ENCODE measurements at places on chromosomes 4 and X.

- DNase-seq, result no peak
These were observed 686.1 kb downstream of the DMD start for GRCh38 chrX:32525234-32525633.

GRCh38 chr4:156547439-156547838 lies 424.2 kb downstream of the PDGFC start:
- DNase-seq, result no peak

GRCh38 chrX:136354201-136354600 lies 53.4 kb downstream of the ADGRG4 start:
- DNase-seq, result no peak

GRCh38 chrX:19886883-19887531 lies 393 bp downstream of the SH3KBP1 start:
- DNase-seq, result no peak

DNA sequence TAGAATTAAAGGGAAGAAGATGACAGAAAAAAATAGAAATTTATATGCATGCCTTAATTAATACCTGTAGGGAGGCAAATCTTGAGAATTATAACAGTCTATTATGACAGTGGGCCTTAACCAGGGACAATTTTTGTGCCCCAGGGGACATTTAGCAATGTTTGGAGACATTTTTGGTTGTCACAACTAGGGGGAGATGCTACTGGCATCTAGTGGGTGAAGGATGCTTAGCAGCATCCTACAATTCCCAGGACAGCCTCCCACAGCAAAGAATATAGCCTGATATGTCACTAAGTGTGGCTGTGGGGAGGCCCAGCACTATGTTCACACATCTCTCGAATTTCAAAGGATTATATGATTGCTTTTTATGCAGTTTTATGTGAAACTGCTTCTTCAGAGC lies 10.5 kb downstream of the GPR82 start:
- no peak for DNase-seq

DNA sequence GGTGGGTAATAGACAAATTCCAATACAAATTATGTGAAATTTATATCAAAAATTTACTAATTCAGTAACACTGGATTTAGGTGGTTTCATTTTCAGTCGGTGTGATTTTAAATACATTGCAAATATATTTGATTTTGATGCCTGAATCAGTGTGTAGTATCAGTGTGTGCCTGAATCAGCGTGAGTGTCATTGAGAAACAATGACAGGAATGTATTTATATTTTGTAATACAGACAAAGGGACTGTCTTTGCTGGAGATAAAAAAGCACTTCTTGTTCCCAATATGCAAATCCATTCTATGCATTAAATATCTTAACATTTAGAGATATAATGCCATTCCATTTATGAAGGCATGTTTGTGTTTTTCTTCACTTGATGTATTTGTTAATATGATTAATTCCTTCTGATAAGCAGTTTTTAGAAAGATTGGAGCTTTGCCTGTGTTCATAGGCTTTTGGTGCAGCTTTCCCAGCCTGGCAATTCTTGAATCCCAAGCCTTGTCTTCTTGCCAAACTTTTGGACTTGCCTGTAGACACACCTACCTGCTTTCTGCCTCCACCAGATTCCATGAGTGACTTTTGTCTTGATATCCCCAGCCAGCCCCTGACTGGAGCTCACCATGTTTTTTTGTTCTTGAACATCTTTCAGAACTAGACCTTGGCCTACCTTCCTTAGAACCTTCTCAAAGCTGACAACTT lies 243.8 kb downstream of the ADGRL3 start:
- DNase-seq, result no peak

DNA sequence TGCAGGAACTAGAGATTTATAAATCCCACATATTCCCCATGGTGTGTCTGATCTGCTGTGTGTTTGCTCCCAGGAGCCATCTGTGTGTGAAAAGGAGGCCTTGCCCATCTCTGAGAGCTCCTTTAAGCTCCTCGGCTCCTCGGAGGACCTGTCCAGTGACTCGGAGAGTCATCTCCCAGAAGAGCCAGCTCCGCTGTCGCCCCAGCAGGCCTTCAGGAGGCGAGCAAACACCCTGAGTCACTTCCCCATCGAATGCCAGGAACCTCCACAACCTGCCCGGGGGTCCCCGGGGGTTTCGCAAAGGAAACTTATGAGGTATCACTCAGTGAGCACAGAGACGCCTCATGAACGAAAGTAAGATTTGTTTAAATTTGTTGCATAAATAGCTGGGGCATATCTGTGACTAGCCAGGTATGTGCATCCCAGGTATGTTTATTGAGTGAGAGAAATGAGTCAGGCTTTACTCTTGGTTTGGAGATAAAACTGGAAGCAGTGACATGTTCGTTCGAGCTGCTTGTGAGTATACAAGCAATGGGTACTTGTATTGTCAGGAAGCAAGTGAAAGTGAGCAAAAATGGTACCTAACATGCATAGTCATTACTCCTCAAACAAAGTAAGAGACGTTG lies 89.5 kb downstream of the PTTG2 start:
- no peak for DNase-seq

GRCh38 chr4:54440394-54441136 lies 211.5 kb downstream of the PDGFRA start:
- no peak for DNase-seq

- DNase-seq, result no peak
These were observed 94.9 kb upstream of the TBC1D9 start for GRCh38 chr4:140851032-140851636.

GRCh38 chr4:180799798-180800197 lies 1443.4 kb upstream of the TENM3 start:
- DNase-seq, result no peak

- no peak for DNase-seq
These were observed 57.3 kb downstream of the GSTCD start for GRCh38 chr4:105765690-105766407.

- no peak for DNase-seq
These were observed 242.8 kb upstream of the JADE1 start for GRCh38 chr4:128566693-128567092.

DNA sequence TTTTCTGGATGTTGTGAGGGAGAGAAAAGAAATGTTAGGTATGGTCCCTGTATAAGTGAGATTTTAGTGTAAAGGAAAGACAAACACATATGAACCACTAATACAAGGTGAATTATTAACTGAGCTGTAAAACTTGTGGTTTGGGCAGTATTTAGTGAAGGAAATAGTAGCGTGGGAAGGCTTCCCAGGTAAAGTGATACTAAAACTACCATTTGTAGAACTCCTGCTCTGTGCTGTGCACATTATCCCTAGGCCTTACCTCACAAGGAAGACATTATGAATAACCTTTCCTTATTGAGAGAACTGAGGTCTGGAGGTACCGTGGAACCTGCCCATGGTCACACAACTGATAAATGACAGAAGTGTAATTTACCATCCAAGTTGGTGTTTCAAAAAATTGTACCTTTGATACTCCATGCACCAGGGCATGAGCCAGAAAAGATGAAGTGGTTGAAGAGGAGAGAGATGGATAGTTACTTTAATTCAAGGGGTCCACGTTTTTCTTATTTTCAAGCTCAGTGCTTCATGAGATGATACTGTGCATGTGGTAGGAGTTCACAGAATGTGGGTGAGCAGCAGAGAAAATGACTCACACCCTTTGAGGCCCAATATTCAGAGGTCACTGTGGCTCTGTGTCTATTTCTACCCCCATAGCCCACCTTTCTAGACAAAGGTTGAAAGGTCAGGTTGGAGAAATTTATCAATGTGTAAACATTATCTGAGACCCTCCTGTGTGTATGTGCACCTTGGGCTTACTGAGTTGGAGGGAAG lies 2.6 kb upstream of the VSIG4 start:
- no peak for DNase-seq

DNA sequence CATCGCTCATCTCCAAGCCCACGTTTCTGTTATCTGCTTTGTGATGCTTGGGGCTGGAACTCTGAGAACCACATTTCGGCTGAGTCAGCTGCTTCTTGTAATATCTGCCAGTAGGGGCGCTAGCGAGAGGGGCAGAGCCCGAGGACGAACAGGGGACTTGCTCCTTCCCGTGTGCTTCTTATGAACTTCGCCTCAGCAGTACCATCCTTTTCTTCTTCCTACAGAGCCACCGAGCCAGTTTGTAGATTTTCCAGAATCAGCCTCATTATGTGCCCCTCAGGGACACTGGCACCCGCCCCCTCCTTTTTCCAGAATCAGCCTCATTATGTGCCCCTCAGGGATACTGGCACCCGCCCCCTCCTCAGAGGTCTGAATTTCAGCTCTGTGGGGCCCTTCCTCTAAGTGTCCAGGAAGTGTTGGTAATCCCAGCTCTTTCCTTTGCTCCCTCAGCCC lies 441.7 kb upstream of the RASGEF1B start:
- DNase-seq, result no peak

- no peak for DNase-seq
These were observed 30.9 kb downstream of the CASP6 start for GRCh38 chr4:109672169-109672930.

- no peak for DNase-seq
These were observed 140.2 kb upstream of the KLF3 start for GRCh38 chr4:38523524-38524448.

- DNase-seq, result no peak
These were observed 4.8 kb downstream of the ACOX3 start for GRCh38 chr4:8435656-8436121.

- DNase-seq, result no peak
These were observed 82.6 kb downstream of the HADH start for GRCh38 chr4:108072300-108072699.

DNA sequence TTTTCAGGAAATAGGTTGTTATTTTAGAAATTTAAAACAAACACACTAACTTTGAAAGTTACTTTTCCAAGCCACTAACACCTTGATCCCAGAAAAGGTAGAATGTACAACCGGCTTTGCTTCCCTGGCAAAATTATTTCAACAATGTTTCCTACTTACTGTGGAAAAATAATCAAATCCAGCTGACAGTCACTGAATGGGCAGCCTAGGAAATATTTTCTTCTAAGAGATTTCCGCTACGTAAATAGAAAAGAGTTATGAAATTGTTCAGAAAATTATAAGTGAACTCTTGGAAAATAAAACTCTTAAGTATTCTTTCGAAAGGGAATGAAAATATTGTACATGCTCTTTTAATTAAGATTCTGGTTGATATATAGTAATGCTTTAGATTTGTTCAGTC lies 195.7 kb downstream of the GASK1B start:
- DNase-seq, result no peak

DNA sequence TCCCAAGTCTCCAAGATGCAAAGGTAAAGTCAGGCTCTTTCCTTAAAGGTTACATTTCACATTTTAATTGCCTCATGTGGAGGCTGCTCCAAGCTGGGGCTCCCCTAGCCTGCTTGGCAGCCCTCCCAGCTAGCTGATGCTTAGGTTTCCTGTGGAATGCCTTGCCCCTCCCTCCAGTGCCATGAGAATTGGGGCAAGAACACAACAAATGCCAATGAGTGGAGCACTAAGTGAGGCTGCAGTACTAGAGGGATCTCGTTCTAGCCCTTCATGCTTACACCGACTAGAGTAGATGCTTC lies 597.7 kb downstream of the MID1IP1 start:
- no peak for DNase-seq

- DNase-seq, result peak; percentile 0
These were observed 15.2 kb upstream of the ANXA10 start for GRCh38 chr4:168076989-168077725.

DNA sequence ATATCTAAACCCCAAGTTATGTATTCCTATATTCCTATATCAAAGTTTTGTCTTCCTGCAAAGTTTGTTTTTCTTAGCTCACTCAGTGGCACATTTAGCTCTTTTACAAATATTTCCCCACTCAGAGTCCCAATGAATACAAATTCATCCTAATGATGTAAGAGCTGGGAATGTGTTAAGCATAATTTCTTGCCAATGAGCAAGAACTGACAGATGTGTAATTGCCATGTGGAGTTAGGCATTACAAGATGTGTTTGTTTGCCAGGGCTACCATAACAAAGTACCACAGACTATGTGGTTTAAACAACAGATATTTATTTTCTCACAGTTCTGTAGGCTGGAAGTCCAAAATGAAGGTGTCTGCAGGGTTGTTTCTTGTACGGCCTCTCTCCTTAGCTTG lies 302.1 kb downstream of the KCTD8 start:
- no peak for DNase-seq

DNA sequence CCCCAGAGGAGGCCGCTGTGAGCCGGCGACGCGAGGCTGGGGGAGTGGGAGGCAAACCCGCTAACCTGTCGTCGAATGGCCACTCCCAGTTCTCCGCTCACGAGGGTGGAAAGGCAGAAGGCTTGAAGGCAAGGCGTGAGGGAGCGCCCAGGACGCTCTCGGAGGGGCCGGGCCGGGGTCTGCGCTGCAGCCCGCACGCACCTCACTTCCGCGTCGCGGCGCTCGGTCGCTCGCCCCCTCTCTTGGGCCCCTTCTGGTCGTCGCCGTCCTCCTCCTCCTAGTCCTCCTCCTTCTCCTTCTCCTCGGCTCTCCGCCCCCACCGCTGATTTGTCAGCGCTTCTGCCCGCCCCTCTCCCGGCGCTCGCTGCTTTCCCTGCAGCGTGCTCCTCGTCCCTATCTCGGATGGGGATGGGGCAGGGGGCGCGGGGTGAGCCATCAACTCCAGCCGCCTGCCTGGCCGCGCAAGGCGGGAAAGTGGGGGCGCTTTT lies at the start of gene SNCA:
Gene SNCA (minus strand): TSS at position 265 of the 488 bp plus-strand sequence. CDS start 1,494 bp downstream, outside the sequence.
- DNase-seq, result peak; percentile 9

DNA sequence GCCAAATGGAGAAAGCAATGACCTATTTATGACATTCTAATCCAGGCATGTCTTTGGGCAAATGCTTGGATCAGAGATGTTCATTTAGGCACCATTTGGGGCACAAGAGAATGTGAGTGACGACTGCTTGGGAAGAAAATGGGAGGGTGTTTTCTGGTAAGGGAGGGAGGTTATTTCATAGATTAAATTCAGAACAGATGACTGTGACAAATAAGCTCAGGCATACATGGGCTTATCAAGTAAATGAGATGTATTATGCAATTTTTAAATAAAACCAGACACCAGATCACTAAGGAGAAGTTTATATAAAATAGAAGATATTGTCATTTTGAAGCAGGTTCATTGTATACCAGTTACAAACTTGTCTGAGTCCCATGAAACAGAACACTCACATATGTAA lies 71.4 kb upstream of the UGT8 start:
- DNase-seq, result no peak

- no peak for DNase-seq
These were observed 73.7 kb downstream of the ABLIM2 start for GRCh38 chr4:8084712-8085490.

GRCh38 chrX:112670977-112671376 lies 8.8 kb downstream of the LHFPL1 start:
- DNase-seq, result no peak

GRCh38 chr4:90078440-90078839 lies 48.8 kb upstream of the CCSER1 start:
- no peak for DNase-seq

Measured in GOT3 (cell line).